ENCODE measurements at places on chromosomes 5 and 9.

DNA sequence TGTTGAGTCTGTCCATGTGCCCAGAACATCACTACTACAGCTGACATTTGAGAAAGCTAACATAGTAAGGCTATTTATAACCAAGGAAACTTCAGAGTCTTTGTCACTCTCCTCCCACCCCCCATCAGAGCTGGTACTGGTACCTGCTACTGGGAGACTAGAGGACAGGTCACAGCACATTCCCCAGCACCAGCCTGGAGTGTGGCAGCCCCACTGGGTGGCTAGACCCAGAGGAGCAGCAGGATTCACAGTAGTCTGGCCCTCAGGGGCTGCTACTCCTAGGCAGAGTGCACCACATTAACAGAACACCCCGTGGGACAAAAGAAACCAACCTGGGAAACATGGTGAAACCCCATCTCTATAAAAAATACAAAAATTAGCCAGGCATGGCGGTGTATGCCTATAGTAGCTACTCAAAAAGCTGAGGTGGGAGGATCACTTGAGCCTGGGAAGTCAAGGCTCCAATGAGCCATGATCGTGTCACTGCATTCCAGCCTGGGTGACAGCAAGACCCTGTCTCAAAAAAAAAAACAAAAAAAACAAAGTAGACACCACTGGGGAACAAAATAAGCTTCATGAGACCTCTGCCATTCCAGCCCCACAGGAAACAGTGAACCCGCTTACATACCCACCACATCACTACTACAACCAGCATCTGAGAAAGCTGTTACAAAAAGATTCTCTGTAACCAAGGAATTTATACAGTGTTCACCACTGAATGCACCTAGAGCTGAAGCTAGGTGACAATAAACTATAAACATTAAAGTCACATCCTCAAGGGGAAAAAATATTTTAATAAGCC lies 26.3 kb upstream of the PTGER4 start:
- DNase-seq = no peak

DNA sequence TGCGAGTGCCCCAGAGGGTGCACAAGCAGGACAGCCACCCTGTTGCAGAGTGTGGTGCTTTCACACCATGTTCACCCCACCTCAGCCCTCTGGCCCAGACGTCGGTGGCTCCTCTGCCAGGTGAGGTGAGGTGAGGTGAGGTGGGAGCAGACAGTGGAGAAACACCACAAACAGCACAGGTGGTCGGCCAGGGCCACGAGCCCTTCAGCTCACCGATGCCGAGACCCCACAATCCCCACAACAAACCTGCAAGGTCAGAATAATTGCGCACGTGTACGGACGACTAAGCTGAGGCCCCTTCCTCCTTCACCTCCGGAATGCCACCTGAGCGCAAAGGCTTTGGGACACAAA lies 10.5 kb downstream of the BRD3 start:
- DNase-seq = no peak

- no peak for DNase-seq
Observed at GRCh38 chr9:70760228-70760627, 345.8 kb upstream of the KLF9 start.

DNA sequence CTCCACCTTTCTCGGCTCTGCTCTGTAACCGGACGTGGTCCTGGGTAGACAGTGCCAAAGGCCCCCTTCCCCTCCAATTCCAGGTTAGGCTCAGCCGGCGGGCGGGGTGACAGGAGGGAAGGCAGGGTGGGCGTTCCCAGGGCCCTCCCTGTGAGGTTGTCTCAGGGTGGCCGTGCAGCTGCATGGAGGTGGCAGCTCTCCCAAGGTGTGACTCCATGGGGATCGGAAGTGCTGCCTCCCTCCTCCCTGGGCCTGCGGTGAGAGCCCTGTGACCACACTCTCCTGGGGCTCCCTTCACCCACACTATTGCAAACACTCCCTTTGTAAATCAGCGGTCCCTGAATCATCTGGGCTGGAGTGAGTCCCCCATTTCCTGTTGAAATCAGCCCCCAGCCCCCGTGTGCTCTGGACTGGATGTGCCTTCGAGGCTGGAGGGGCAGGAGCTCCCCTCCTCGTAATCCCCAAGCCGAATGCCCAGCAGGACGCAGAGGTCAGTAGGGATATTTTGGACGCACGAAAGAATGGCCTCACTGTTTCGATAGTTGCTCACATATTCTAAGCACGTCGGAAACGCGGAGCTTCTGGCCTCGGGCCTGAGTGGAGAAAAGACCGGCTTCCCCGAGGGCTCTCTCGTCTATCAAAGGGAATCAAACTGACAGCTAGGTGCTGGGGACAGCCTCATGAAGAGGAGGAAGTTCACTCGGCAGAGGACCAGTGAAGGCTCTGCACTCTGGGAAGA lies 107.6 kb upstream of the COL5A1 start:
- DNase-seq = no peak

GRCh38 chr5:168372356-168372946 lies 81.0 kb downstream of the WWC1 start:
- DNase-seq = no peak

GRCh38 chr5:62305358-62305714 lies 670 bp upstream of the KIF2A start:
- peak; percentile 24 for DNase-seq

DNA sequence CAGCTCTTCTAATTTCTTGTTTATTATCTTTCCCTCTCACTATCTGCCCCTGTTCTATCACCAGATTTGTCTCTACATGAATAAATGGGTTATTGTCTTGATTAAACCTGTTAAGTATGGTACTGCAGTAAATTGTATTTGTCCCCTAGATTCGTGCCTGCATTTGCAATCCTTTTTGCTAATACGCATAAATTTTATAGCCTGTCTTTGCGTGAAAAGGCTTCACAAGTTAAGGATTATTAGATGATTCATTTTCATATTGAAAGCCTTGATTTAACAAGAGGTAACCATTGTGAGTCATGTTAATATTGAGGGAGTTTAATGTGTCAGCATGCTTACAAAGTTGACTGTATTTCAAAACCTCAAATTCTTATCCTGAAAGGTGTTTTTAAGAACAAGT lies 204.6 kb downstream of the PCSK1 start:
- DNase-seq = no peak

DNA sequence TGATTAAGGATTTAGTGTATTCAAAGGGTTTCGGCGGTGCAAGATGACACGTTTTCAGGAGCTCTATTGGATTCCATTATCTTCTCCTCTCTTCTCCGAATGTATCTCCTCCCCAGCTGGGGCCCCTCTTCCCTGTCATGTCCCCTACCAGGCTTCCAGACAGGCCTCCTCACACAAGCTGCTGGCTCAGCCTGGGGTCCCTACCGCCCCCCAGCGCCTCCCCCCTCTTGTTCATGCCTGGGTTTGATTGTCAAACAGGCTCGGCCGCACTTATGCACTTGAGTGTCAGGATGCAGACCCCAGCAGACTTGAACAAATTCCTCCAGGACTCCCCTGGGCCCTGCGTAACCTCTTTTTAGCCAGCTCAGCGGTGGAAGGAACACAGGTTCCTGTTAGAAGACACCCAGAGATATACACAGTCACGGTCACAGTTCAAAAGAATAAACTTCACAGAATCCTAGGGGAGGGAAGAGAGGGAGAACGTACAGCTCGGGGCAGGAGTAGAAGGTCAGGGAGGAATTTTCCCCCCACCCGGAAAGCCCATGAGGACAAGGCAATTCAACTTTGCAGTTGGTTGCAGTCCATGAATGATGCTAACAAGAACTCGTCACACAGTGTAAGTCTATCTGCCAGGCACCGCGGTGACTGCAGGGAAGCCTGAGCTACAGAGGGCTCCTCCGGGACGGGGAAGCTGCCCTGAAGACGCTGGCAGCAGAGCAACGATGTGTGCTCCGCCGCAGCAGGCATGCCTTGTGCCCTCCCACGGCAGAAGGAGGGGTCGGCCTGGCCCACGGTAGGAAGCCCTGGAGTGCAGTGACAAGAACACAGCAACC lies 560.0 kb downstream of the BNC2 start:
- DNase-seq = no peak

- peak; percentile 30 for DNase-seq
Observed at GRCh38 chr5:174935854-174936474, 211.6 kb downstream of the MSX2 start.

DNA sequence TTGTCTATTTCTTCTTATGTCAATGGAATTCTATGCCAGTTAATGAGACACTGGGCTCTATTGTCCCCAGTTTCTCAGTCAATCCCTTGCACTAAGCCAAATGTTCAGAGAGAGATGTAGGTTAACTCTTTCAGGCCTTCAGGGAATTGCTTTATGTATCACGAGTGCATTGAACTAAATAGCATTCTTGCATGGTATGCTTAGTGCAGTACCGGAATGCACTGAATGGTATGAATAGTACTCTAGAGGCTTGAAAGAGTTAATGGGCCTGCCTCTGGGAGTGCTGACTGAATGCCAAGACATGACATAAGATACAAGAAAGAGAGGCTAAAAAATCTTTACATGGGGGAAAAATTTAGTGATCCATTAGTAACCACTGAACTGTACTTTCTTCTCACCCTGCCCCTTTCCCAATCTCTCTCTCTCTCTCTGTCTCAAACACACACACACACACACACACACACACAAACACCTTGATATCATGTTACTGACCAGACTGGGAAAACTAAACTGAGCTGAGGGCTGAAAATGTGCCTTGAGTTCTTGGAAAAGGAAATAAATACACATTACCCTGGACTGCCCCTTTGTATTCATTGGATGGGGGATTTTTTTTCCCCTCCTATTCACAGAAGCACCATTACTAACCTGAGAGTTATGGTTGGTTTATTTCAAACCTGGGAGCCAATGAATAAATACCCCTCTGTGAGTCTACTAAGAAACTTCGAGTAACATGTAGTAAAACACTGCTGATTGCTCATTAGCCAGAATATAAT lies 35.4 kb upstream of the TMC1 start:
- DNase-seq = no peak

DNA sequence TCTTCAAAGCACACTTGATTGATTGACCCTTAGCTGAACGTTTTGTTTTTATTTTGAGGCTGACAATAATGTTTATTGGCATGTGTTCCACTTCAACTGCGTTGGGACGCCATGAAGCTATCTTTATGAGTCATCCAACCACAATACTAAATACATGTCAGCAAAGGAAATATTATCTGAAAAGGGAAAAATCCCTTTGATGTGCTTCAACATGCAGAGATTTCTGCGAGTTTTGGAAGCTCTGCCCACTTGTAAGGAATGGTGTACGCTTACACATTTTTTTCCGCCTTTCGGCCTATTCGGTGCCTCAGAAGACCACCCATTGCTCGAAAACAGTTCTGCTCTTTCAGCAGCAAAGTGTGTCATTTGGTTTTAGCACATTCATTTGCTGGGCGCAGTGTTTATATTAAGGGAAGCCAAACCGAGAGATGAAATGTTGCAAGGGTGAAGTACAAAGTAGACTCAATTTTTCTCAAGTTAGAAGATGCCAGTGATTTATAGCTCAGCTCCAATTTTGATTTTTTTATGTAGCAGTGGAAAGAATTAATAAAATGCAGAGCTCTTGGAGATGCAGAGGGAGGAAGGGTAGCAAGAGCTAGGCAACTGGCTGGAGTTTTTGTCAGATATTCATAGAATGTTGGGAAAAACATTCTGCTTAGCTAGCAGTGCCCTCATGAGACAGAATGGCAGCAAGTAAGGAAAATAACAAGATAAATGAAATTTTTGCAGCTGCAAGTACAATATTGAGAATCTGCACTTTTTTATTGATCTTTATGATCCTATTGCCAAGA lies 68.9 kb downstream of the PRDM6 start:
- DNase-seq = peak; percentile 9

GRCh38 chr9:133527444-133527920 lies 2.7 kb upstream of the MYMK start:
- DNase-seq = no peak

DNA sequence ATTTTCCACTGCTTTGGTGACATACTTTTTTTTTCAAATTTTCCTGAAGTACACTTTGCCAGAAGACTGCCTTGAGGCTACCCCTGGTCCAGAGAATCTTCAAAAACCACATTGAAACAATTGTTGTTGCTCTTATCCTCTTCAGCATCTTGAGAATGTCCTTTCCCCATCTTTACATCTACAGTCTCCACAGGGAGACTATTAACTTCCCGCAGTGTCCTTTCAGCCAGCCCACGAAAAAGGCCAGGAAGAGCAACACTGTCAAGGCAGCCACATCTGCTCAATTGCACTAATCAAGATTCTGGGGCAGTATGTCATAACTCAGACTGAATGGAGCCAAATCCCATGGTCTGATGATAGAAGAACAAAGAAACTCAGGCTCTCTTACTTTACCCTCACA lies 148.3 kb downstream of the ENC1 start:
- DNase-seq = no peak

DNA sequence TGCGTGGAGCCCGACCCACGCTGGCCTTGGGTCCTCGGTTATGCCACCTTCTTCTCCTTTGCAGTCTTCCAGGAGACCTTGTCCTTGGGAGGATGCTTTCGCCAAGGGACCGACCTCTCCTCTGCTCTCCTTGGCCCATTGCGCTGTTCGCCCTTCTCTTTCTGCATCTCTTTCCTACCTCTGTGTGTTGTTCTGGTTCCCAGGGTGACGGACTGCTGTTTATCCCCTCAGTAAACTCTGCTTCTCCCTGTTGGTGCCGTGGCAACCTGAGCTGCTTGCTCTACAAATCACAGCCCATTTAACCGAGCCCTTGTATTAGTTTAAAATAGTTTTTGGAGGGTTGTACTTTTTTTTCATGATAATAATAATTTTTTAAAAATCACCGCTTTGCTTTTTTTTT lies 97.9 kb downstream of the DAPK1 start:
- no peak for DNase-seq
